Renal cortex interstitium (tissue), 15 donors: ENCODE measurements at places on chromosomes 4 and X. TPM values are rescaled to one million over a fixed set of nuclear protein-coding genes. Genes with fewer than 3 reads are reported as not detected.

CXCL5 gene
- 0.17 TPM for polyA plus RNA-seq

IQCM gene
- not detected for polyA plus RNA-seq

KCND1 gene
- 2.2 TPM for polyA plus RNA-seq

KIT gene
- 16.9 TPM for polyA plus RNA-seq

TLR10 gene
- polyA plus RNA-seq = 0.57 TPM

COL4A5 gene
- 107 TPM for polyA plus RNA-seq

TGIF2LX gene
- polyA plus RNA-seq = not detected

IBSP gene
- polyA plus RNA-seq = 0.23 TPM

UGT8 gene
- polyA plus RNA-seq = 77.1 TPM

SYP gene
- 2.4 TPM for polyA plus RNA-seq

CWH43 gene
- 4.7 TPM for polyA plus RNA-seq

SSX2B gene
- not detected for polyA plus RNA-seq

SSX4B gene
- not detected for polyA plus RNA-seq

SERPINA7 gene
- 0.23 TPM for polyA plus RNA-seq

SHISA3 gene
- polyA plus RNA-seq = 114 TPM

ADH7 gene
- polyA plus RNA-seq = not detected

CENPVL1 gene
- polyA plus RNA-seq = 0.22 TPM

KLF3 gene
- polyA plus RNA-seq = 67.6 TPM

CABS1 gene
- 0.12 TPM for polyA plus RNA-seq

ENPEP gene
- 194 TPM for polyA plus RNA-seq

NSG1 gene
- 2.5 TPM for polyA plus RNA-seq

PAPSS1 gene
- 82.9 TPM for polyA plus RNA-seq

FANCB gene
- 4.4 TPM for polyA plus RNA-seq

SH3BP2 gene
- 35.8 TPM for polyA plus RNA-seq

CNGA1 gene
- polyA plus RNA-seq = 2.9 TPM

SSX4 gene
- polyA plus RNA-seq = not detected

MTCP1 gene
- polyA plus RNA-seq = 18.8 TPM
